G401 (cell line): ENCODE measurements at places on chromosomes 12 and 14. TPM values are rescaled to one million over a fixed set of nuclear protein-coding genes. Genes with fewer than 3 reads are reported as not detected.

The CD69 gene
- not detected in 2 replicates for total RNA-seq

The ZNF891 gene
- 1.4 and 1.6 TPM in 2 replicates for total RNA-seq

The CABP1 gene
- 0.86 TPM in 1 of 2 replicates, not detected in the other for total RNA-seq

The ADIPOR2 gene
- total RNA-seq = 36.2 and 46.7 TPM in 2 replicates

The ART4 gene
- not detected in 2 replicates for total RNA-seq

The SERPINA6 gene
- total RNA-seq = not detected in 2 replicates
